ENCODE measurements at places on chromosomes 3 and 15.

- DNase-seq: no peak
These were observed 9.9 kb upstream of the IGSF11 start for GRCh38 chr3:119044593-119044992.

DNA sequence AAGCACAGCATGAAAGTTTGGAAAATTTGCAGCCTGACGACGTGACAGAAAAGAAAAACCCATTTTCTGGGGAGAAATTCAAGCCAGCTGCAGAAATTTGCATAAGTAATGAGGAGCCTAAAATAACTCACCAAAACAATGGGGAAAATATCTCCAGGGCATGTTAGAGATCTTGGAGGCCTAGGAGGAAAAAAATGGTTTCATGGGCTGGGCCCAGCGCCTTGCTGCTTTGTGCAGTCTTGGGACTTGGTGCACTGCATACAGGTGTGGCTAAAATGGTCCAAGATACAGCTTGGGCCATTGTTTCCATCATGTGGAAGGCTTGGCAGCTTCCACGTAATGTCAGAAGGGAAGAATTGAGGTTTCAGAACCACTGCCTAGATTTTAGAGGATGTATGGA is 428.5 kb upstream of the FRG2C start:
- DNase-seq: no peak

- DNase-seq: peak; percentile 91
These were observed 17.4 kb upstream of the EHD4 start for GRCh38 chr15:41989573-41990242.

DNA sequence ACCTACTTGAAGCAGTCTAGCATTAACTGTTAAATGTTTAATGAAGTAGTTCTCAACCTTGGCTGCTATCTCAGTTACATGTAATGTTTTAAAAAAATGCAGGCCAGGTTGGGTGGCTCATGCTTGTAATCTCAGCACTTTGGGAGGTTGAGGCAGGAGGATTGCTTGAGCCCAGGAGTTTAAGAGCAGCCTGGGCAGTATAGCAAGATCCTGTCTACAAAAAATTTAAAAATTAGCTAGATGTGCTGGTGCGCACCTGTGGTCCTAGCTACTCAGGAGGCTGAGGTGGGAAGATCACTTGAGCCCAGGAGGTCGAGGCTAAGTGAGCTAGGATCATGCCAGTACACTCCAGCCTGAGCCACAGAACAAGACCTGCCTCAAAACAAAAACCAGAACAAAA is 29.3 kb downstream of the UBE2E1 start:
- DNase-seq: no peak

GRCh38 chr3:72722930-72723726 is 125.1 kb downstream of the SHQ1 start:
- no peak for DNase-seq

DNA sequence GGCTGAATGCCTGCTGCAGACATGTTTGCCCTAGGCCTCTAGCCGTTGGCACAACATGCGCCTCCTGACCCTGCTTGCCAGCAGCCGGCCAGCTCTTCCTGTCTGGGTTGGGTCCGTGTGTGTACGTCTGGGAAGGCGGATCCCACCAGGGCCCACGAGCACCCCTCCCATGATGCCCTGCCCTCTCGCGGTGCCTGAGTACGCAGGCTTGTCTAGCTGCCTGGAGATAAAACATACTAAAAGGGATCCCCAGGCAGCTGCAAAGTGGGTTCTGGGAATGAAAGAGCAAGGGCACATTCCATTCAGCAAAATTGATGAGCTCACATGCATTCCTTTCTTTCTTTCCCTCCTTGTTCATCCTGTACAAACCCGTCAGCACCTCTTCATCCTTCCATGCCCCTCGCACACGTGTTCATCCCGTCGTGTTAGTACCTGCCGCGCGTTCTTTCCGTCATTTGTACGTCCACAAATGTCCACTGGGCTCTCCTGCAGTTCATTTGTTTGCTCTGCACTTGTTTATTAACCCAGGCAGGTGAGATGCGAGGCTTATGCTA is 74.3 kb downstream of the FBLN2 start:
- no peak for DNase-seq

GRCh38 chr3:94593526-94594150 is 530.8 kb downstream of the NSUN3 start:
- no peak for DNase-seq
